ENCODE measurements at places on chromosomes 7 and 10.

DNA sequence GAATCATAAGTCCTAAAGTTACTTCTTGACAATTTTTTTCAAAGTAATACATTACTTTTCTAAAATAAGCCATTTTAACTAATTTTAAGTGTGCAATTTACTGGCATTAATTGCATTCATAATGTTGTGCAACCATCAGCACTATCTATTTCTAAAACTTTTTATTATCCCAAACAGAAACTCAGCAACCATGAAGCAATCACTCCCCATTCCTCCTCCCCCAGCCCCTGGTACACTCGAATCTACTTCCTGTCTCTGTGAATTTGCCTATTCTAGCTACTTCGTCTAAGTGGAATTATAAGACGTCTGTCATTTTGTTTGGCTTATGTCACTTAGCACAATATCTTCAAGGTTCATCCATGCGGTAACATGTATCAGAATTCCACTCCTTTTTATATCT lies 84.9 kb downstream of the MKX start:
- H3K4me3 ChIP-seq, result no peak overlapping the region
- no peaks in the 10 kb centered on the region for H3K27me3 ChIP-seq
- H3K27ac ChIP-seq, result no peak overlapping the region
- no peaks in the 10 kb centered on the region for H3K36me3 ChIP-seq
- DNase-seq, result no peak

- peak; percentile 27 for DNase-seq
- H3K4me3 ChIP-seq, result no peak overlapping the region
- H3K36me3 ChIP-seq, result no peaks in the 10 kb centered on the region
- H3K4me1 ChIP-seq, result no peaks in the 10 kb centered on the region
- H3K27me3 ChIP-seq, result no peaks in the 10 kb centered on the region
- H3K27ac ChIP-seq, result no peak overlapping the region
These were observed 12.6 kb upstream of the TBRG4 start for GRCh38 chr7:45123913-45124710.

DNA sequence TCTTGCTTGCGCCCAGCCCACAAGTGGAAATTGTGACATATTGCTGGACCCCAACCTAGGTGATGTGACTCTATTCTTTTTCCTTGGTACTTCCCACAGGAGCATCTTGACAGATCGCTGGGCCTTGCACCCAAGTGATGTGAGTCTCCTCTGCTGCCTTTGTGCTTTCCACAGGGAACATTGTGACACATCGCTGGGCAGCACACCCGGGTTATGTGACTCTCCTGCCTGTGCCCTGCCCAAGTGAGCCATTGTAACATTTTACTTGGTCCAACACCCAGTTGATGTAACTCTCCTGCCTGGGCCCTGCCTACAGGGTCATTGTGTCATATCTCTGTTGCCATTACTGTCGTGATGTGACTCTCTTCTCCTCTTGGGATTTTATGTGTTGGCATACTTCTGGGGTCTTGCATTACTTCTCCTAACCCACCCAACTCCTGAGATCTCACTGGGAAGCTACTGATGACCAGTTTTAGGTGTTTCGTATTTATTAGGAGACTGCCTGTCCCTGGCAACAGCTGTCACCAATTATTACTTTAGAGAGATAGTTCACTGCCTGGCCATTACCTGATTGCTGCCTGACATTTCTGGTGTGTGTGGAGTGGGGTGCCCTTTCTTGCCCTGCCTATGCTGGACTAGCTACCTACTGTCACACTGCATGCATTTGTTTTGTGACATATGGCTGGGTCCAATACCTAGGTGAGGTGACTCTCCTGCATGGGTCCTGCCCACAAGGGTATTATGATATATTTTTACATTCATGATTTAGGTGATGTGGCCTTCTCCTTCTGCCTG lies 45.4 kb upstream of the ZNF680 start:
- H3K27me3 ChIP-seq, result no peaks in the 10 kb centered on the region
- H3K4me3 ChIP-seq, result no peak overlapping the region
- DNase-seq, result no peak
- H3K27ac ChIP-seq, result no peak overlapping the region

GRCh38 chr7:450741-451140 lies 68.9 kb downstream of the PDGFA start:
- no peak overlapping the region for H3K27ac ChIP-seq
- no peaks in the 10 kb centered on the region for H3K4me1 ChIP-seq
- H3K36me3 ChIP-seq, result no peaks in the 10 kb centered on the region
- no peak for DNase-seq

GRCh38 chr7:1988533-1988930 lies 244.2 kb downstream of the MAD1L1 start:
- H3K4me1 ChIP-seq, result no peaks in the 10 kb centered on the region
- no peaks in the 10 kb centered on the region for H3K36me3 ChIP-seq
- DNase-seq, result no peak
- no peaks in the 10 kb centered on the region for H3K27me3 ChIP-seq
- no peak overlapping the region for H3K4me3 ChIP-seq

DNA sequence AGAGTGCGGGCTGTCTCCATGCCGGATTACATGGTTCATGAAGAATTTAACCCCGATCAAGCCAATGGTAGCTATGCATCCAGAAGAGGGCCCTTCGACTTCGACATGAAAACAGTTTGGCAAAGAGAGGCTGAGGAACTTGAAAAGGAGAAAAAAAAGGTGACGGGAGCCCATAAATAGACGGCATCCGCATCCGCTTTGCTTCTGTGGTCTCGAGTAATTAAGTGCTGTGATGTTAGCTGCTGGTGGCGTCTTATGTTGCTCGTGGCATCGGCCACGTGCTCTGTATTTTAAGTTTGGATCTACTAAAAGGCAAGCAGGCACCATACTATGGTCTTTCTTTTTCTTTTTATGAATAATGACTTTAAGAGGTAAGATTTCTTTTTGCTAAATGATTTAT lies 11.1 kb downstream of the C7orf57 start:
- H3K27me3 ChIP-seq, result no peaks in the 10 kb centered on the region
- H3K27ac ChIP-seq, result no peak overlapping the region
- peaks cover 6% of the 10 kb centered on the region for H3K4me1 ChIP-seq
- H3K36me3 ChIP-seq, result no peaks in the 10 kb centered on the region
- no peak overlapping the region for H3K4me3 ChIP-seq
- DNase-seq, result peak; percentile 44

GRCh38 chr7:21327422-21328409 lies 100.2 kb upstream of the SP4 start:
- no peaks in the 10 kb centered on the region for H3K36me3 ChIP-seq
- no peak for DNase-seq
- H3K27ac ChIP-seq, result no peak overlapping the region
- H3K4me3 ChIP-seq, result no peak overlapping the region
- H3K27me3 ChIP-seq, result no peaks in the 10 kb centered on the region

- no peaks in the 10 kb centered on the region for H3K27me3 ChIP-seq
- no peak overlapping the region for H3K4me3 ChIP-seq
- H3K36me3 ChIP-seq, result peaks cover 18% of the 10 kb centered on the region
These were observed 69.3 kb upstream of the DNAJB6 start for GRCh38 chr7:157267516-157267915.

- no peaks in the 10 kb centered on the region for H3K36me3 ChIP-seq
- DNase-seq, result no peak
- H3K27me3 ChIP-seq, result no peaks in the 10 kb centered on the region
- no peaks in the 10 kb centered on the region for H3K4me1 ChIP-seq
- no peak overlapping the region for H3K27ac ChIP-seq
- H3K4me3 ChIP-seq, result no peak overlapping the region
These were observed 22.8 kb upstream of the DYNC1I1 start for GRCh38 chr7:95749515-95749914.

- no peak overlapping the region for H3K27ac ChIP-seq
- no peak for DNase-seq
- H3K27me3 ChIP-seq, result no peaks in the 10 kb centered on the region
- H3K36me3 ChIP-seq, result no peaks in the 10 kb centered on the region
These were observed 11.7 kb downstream of the ARHGAP19 start for GRCh38 chr10:97280783-97281182.

DNA sequence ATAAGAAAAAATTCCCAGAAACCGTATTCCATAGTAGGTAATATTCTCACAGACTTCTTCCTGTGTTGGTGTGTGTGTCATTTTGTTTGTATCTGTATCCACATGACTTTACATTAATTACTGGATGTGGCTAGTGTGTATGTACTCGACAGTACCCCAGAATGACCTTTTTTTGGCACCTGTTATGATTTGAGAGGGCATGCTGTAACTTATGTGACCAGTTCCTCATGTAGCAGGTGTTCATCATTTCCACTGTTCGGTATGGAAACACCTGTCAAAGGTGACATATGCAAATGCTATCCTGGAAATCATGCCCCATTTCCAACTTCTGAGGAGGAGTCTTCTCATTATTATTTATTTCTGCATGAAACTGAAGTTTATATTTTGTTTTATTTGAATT lies 89.3 kb downstream of the ZMYND11 start:
- H3K27ac ChIP-seq, result no peak overlapping the region
- no peaks in the 10 kb centered on the region for H3K27me3 ChIP-seq
- DNase-seq, result no peak
- no peak overlapping the region for H3K4me3 ChIP-seq
- H3K4me1 ChIP-seq, result no peaks in the 10 kb centered on the region

GRCh38 chr10:84296091-84296981 lies 32.1 kb upstream of the CCSER2 start:
- no peak overlapping the region for H3K27ac ChIP-seq
- no peaks in the 10 kb centered on the region for H3K27me3 ChIP-seq
- no peak overlapping the region for H3K4me3 ChIP-seq
- peaks cover 3% of the 10 kb centered on the region for H3K4me1 ChIP-seq
- H3K36me3 ChIP-seq, result no peaks in the 10 kb centered on the region

DNA sequence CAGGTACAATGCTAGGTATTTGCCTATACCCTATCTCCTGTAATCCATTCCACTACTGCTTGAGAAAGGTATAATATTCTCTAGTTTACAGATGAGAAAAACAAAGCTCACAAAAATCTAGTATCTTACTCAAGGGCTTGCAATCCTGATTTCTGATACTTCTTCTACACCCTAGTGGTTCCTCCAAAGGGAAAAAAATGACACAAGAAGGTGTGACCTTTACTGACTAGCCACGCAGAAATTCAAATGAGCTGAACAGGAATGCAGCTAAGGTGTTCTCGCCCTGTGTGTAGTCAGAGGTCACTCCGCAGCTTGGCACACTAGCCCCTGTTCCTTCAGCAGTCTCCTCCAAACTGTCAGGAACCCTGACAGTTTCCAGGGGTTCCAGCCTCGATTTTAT lies 59.5 kb upstream of the TM9SF3 start:
- no peaks in the 10 kb centered on the region for H3K27me3 ChIP-seq
- no peak for DNase-seq
- no peak overlapping the region for H3K27ac ChIP-seq
- no peak overlapping the region for H3K4me3 ChIP-seq

All from mesendoderm (in vitro differentiated cells).